CD4-positive, alpha-beta T cell treated with Interleukin-10 for 1 hour (primary cell): ENCODE measurements at places on chromosomes 2 and 18.

DNA sequence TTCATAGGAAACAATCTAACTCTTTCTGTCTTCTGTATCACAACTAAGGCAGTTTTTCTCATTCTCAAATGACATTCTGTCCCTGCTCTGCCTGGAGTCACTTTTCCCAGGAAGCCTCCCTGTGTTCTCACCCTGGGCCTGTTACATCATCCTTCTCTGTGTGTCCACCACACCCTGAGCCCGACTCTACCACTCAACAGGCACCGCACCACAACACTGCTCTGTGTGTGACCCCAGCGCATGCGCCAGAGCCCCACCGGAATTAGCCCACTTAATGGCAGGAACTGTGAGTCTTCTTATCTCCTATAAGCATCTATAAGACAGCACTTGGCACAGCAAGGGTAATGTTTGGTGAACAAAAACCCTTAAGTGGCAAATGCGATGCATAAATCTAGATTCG lies 32.3 kb downstream of the TGFBRAP1 start:
- DNase-seq = no peak

DNA sequence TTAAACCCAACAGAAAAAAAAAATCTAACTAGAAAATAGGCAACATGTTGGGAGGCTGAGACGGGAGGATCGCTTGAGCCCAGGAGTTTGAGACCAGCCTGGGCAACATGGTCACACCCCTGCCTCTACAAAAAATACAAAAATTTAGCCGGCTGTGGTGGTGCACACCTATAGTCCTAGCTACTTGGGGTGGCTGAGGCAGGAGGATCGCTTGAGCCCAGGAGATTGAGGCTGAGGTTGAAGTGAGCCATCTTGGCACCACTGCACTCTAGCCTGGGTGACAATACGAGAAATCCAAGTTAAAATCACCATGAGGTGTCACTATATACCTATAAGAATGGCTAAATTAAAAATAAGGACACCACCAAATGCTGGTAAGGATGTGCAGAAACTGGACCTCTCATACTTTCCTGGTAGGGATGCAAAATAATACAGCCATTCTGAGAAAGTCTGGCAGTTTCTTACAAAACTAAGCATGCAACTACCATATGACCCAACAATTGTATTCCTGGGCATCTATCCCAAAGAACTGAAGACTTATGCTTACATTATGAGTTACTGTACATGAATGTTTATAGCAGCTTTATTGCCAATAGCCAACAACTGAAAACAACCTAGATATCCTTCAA lies 2.2 kb downstream of the SEPTIN10 start:
- DNase-seq = no peak

GRCh38 chr18:40855661-40856060 lies 1099.4 kb upstream of the PIK3C3 start:
- DNase-seq = no peak

DNA sequence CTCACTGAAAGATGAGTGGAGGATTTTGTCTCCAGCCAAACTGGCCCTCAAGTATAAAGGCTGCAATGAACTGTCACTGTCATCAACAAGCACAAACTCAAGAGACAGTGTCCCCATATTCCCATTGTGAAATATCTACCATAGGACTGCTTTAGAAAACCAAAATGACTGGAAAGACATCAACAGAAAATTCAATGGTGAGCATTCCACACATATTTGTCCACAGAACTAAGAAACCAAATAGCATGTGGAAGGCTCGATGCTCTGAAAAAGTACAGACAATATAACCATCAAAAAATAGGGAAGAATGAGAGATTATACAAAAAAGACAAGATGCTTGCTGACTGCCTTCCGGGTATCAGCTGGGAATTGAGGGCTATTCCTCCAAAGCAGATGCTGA lies 37.6 kb downstream of the TGFBRAP1 start:
- DNase-seq = no peak

DNA sequence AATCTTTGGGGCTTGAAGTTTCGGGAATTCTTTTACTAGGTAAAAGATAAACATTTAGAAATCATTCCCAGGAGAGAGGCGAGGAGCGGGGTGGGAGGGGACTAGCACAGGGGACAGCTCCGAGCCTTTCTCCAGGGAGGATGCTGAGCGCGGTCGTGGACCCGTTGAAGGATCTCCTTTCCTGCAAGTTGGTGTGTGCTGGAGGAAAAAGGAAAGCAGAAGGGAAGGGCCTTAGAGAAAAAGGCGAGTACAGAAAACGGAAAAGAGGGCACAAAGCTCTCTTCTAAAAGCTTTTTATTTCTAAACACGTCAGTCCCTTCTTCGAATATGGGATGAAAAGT lies 640 bp downstream of the SLC39A6 start:
- peak; percentile 5 for DNase-seq

- DNase-seq = no peak
These were observed 47.9 kb upstream of the ITGAV start for GRCh38 chr2:186542002-186542401.

DNA sequence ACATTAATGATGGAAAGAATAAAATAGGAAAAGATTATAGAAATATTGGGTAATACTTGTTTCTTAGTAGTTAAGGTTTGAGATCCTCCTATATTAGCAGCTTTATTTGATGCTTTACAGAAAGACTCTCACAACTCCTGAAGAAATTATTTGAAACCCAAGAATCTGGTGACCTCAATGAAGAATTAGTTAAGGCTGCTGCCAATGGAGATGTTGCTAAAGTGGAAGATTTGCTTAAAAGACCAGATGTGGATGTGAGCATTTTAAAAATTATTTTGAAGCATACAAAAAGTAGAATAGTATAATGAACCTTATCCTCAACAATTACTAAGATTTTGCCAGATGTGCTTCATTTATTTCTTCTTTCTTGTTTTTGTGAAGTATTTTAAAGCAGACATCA lies 59.1 kb downstream of the MIB1 start:
- no peak for DNase-seq

- DNase-seq = no peak
These were observed 358.6 kb downstream of the RBM43 start for GRCh38 chr2:150903055-150903454.

DNA sequence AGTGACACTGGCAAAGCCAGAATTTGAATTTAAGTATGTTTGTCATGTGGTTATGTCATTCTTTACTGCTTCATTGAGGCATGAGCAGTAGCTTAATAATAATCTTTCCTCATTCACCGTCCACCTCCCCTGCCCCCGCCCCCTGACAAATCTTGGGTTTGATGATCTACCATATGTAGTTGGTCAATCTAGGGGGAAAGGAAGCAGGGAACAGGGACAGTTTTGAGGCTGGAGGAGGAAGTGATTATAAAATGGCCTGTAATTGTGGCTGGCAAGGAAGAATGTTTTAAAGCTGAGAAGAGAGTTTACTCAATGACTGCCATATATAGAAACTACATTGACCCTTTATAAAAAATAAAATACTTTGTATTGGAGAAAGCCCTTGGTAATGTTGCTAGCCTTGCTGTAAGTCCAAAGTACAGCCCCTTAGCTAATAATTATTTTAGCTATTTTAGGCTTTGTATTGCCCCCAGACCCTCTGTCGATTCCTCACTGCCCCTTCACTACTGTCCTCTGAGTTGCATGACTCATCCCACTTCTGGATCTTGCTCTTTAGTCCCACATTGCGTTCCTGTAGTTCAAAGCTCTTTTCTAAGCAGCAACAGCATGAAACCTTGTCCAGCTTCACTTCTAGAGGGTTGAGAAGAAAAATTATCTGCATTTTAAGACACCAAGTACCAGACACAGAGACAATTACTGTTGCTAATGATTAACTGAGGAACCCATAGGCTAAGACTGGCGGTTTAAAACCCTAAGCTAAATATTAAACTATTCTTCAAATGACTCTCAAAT lies 38.4 kb downstream of the PELI1 start:
- DNase-seq = no peak

DNA sequence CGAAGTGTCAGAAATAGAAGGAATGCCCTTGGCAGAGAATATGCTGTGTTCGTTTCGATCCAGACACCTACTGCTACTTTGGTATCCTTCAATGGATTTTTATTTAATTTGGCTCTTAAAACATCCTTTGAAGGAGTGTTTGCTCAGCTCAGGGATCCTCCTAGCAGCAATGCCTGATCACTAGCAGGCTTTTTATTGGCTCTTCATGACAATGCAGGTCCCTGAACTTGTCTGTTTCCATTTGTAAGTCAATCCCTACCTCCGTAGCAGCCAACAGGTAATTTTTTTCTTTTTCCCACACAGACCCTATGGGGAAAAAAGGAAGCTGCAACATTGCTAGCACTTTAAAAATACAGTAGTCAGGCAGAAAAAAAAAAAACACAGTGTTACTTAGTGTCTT lies 366.2 kb upstream of the LRRTM1 start:
- no peak for DNase-seq

- DNase-seq = no peak
These were observed 22.1 kb downstream of the TGFA start for GRCh38 chr2:70531419-70532086.

GRCh38 chr18:45930963-45931362 lies 36.2 kb downstream of the EPG5 start:
- no peak for DNase-seq

GRCh38 chr2:124967325-124967724 lies 942.2 kb downstream of the CNTNAP5 start:
- DNase-seq = no peak
